Hepatocyte (in vitro differentiated cells): ENCODE measurements at places on chromosomes 3 and 15.

DNA sequence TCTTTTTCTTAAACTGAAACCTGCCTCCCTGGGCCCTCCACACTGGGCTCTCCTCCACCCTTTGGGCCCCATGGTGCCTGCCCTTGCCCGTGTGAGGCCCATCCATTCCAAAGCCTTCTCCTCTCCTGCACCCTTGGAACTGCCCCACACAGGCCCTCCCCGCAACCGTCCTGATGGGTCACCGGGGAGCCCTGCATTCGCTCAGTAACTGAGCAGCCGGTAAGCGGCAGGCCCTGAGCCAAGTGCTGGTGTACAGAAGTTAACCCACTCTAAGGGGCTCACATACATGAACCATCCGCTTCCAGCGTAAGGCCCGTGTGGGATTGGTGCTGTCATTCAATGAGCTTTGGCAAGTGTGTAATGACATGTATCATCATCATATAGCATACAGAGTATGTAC lies 5.4 kb upstream of the LRRC15 start:
- no peak for DNase-seq

DNA sequence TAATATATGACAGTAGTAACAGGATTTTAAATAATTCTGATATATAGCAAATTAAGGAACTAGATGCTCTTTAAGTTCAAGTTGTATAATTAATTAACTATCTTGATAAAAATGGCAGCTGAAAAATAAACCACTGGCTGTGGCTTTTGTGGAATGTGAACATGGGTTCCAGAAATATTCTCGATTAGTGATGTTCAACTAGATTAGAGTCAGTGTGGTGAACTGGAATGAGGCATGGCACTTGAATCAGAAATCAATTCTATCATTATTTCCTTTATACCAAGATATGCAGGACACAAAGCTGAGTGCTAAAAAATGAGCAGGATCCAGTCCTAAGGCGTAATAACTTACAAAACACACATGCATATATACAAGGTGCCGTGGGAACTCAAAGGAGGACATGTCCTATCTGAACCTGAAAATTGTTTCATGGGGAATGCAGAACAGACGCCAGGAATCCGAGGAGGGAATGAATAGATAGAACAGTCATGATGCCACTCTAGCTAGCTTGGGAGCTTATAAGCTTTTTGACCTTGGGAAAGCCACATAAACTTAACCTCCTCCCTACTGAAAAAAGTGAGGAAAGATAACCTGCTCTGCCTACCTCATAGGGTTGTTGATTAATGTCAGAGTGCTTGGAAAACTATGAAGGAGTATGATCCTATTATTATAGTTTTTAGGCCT lies 402.4 kb downstream of the PLCL2 start:
- DNase-seq, result no peak

GRCh38 chr15:38454696-38455090 lies 766 bp downstream of the FAM98B start:
- DNase-seq, result peak; percentile 23

GRCh38 chr3:15635121-15635661 lies 33.6 kb downstream of the BTD start:
- peak; percentile 46 for DNase-seq

DNA sequence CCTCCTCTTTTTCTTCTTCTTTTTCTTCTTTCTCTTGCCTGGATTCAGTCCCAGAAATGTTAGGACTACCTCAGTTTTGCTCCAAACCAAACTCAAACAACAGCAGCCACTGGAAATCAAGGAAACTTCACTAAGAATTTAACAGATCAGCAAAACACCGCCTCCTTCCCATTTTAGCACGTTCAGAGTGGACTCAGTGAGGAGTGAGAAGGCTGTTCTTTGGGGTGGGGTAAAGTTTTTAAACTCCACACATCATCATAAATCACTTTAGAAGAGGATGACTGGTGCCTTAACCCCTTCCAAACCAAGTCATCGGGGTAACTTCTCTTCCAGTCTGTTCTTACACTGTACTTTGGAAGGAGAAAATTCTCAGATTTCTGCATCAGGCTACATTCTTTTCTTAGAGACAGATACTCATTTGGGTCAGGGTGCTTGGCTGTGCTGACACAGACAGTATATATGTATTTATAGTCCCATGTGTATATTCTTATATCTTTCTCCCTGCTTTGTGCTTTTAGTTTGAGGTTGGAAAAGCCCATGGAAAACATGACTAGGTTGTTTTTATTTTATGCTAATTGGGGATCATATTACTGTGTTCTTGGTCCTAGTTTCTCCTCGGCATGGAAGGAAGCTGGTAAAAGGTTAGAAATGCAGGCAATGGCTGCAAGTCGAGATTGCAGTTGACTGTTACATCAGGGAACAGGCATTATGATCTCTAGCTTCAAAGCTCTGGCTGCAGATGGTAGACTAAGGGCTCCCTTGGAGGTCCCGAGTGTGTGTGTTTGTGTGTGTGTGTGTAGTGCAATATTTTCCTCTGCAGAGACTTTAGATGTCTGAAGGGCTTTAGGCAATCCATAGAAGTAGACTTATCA lies at the start of gene CCDC80:
Gene CCDC80 (minus strand): TSS at position 214 of the 872 bp plus-strand sequence. CDS start 1,238 bp downstream, outside the sequence.
- peak; percentile 63 for DNase-seq

- DNase-seq, result no peak
These were observed 73.3 kb upstream of the AKAP13 start for GRCh38 chr15:85306946-85307686.

DNA sequence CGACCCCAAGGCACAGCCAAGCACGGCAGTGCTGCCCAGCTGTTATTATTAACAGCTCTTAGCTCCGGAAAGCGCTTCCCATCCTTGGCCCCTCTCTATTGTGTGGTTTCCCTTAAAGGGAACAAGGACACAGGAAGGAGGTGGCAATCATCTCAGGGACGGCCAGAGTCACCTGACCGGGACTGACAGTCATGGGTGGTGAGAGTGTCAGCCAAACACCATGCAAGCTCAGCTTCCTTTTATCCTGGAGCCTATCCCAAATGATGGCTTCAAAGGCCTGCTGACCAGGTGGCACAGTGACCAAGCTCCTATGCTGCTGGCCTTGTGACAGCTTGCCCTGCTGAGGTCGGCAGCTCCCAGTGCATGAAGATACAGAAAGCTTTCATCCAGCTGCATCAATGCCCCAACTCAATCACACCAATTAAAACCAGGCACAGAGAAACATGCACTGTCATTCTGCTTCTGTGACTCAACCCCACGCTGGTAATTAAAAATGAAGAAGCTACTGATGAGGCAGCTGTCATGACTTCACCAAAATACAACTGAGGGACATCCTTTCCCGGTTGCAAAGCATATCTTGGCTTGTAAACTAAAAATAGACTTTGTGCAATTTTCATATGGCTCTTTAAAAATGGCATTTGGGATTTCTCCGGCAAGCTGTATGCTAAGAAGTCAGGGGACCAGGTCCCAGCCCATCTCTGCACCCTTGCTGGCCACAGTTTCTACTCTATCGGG lies 34.0 kb downstream of the PCSK6 start:
- DNase-seq, result no peak

- DNase-seq, result no peak
These were observed 87.0 kb upstream of the LMOD3 start for GRCh38 chr3:69209413-69209812.

- DNase-seq, result no peak
These were observed 21.9 kb downstream of the FSTL1 start for GRCh38 chr3:120428924-120429323.

GRCh38 chr15:77798847-77799246 lies 166.1 kb upstream of the LINGO1 start:
- no peak for DNase-seq

- DNase-seq, result peak; percentile 26
These were observed 624.6 kb downstream of the ZPLD1 start for GRCh38 chr3:103059432-103059831.

- no peak for DNase-seq
These were observed 18.4 kb upstream of the EMC3 start for GRCh38 chr3:10004960-10005564.

GRCh38 chr15:73990250-73991005 lies 1.7 kb downstream of the STOML1 start:
- DNase-seq, result no peak

- DNase-seq, result no peak
These were observed 2.1 kb upstream of the RHO start for GRCh38 chr3:129526121-129526900.
